ENCODE measurements at places on chromosomes 4 and X.

- DNase-seq, result peak; percentile 62
Observed at GRCh38 chr4:155403886-155404285, 27.1 kb upstream of the MAP9 start.

- DNase-seq, result no peak
Observed at GRCh38 chrX:47940448-47940847, 63.3 kb downstream of the ZNF182 start.

GRCh38 chr4:7045961-7046921 lies 3.1 kb downstream of the TADA2B start:
- no peak for DNase-seq

- DNase-seq, result peak; percentile 67
Observed at GRCh38 chr4:2963966-2964471, 648 bp downstream of the GRK4 start.

DNA sequence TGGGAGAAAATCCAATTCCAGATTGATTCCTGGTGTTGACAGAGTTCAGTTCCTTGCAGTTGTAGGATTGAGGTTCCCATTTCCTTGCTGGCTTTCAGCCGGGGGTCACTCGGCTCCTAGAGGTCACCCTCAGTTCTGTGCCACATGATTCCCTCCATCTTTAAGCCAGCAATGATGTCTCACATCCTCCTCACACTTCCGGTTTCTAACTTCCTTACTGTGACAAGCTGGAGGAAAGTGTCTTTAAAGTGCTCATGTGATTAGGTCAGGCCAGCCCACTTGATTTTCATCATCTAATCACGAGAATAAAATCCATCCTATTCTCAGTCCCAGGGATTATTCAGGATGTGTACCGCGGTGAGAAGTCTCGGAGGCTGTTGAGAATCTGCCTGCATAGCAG lies 19.4 kb upstream of the SMIM31 start:
- no peak for DNase-seq

Measured in ELR (cell line).